A549 treated with CpdA at 1 μM for 4 hours (cell line): ENCODE measurements at places on chromosomes 12 and 14. TPM values are rescaled to one million over a fixed set of nuclear protein-coding genes. Genes with fewer than 3 reads are reported as not detected.

Gene LRP1-AS
- not detected in 5 replicates for total RNA-seq

Gene NAP1L1
- total RNA-seq = 608 to 678 TPM (median 655 TPM) in 5 replicates

Gene CD27
- total RNA-seq = not detected in 5 replicates

Gene SLC25A47
- not detected in 5 replicates for total RNA-seq

Gene SMAGP
- 17.5 to 25.7 TPM (median 21.5 TPM) in 5 replicates for total RNA-seq

Gene KRT6C
- not detected in 5 replicates for total RNA-seq

Gene AMN
- total RNA-seq = 0.16 to 0.45 TPM (median 0.39 TPM) in 5 replicates

Gene CFAP73
- 0.11 to 0.15 TPM in 2 of 5 replicates, not detected in the others for total RNA-seq

Gene CYP46A1
- 0.06 to 0.14 TPM (median 0.11 TPM) in 4 of 5 replicates, not detected in the other for total RNA-seq

Gene SLC39A2
- total RNA-seq = not detected in 5 replicates

Gene CABP1
- 0.14 to 0.30 TPM (median 0.29 TPM) in 4 of 5 replicates, not detected in the other for total RNA-seq

Gene SLCO1B1
- total RNA-seq = 0.26 to 0.53 TPM (median 0.37 TPM) in 5 replicates

Gene PIANP
- total RNA-seq = 0.43 to 1.0 TPM (median 0.87 TPM) in 5 replicates

Gene KRT83
- total RNA-seq = 2.2 to 6.1 TPM (median 5.3 TPM) in 5 replicates

Gene C1QL4
- total RNA-seq = 3.4 to 5.7 TPM (median 5.0 TPM) in 5 replicates

Gene MYL2
- not detected in 5 replicates for total RNA-seq

Gene IFNG-AS1
- total RNA-seq = not detected in 5 replicates

Gene LRP1
- 18.5 to 27.8 TPM (median 20.2 TPM) in 5 replicates for total RNA-seq

Gene ZC2HC1C
- total RNA-seq = 2.2 to 3.1 TPM (median 2.8 TPM) in 5 replicates

Gene ARHGEF25
- 4.8 to 7.0 TPM (median 6.8 TPM) in 5 replicates for total RNA-seq

Gene PIWIL1
- not detected in 5 replicates for total RNA-seq

Gene HSPB8
- 13.1 to 21.0 TPM (median 15.4 TPM) in 5 replicates for total RNA-seq

Gene MFAP5
- 0.06 to 0.31 TPM (median 0.24 TPM) in 4 of 5 replicates, not detected in the other for total RNA-seq

Gene NFE2
- total RNA-seq = 0.09 to 0.24 TPM (median 0.14 TPM) in 4 of 5 replicates, not detected in the other

Gene FERMT2
- 33.1 to 46.3 TPM (median 38.7 TPM) in 5 replicates for total RNA-seq

Gene STYK1
- total RNA-seq = 0.12 to 0.76 TPM (median 0.23 TPM) in 5 replicates

Gene PAH
- 0.05 TPM in 1 of 5 replicates, not detected in the others for total RNA-seq

Gene YAF2
- 21.3 to 26.8 TPM (median 23.3 TPM) in 5 replicates for total RNA-seq

Gene PLBD1
- 3.6 to 5.6 TPM (median 4.0 TPM) in 5 replicates for total RNA-seq

Gene CEP170B
- 19.0 to 27.2 TPM (median 20.7 TPM) in 5 replicates for total RNA-seq

Gene SLC8A3
- not detected in 5 replicates for total RNA-seq

Gene INHBC
- total RNA-seq = 0.03 to 0.07 TPM in 2 of 5 replicates, not detected in the others

Gene MBIP
- total RNA-seq = 12.4 to 17.6 TPM (median 16.0 TPM) in 5 replicates

Gene PA2G4
- 303 to 383 TPM (median 320 TPM) in 5 replicates for total RNA-seq

Gene SALL2
- total RNA-seq = 0.63 to 1.6 TPM (median 1.1 TPM) in 5 replicates

Gene PSMC6
- total RNA-seq = 88.7 to 120 TPM (median 91.2 TPM) in 5 replicates

Gene TMEM132D
- total RNA-seq = not detected in 5 replicates

Gene ACSS3
- 0.01 TPM in 1 of 5 replicates, not detected in the others for total RNA-seq

Gene GPR68
- 0.05 to 0.25 TPM (median 0.07 TPM) in 4 of 5 replicates, not detected in the other for total RNA-seq

Gene IL26
- not detected in 5 replicates for total RNA-seq

Gene MUCL1
- not detected in 5 replicates for total RNA-seq

Gene ZNF891
- total RNA-seq = 0.38 to 0.47 TPM (median 0.43 TPM) in 5 replicates
